ENCODE measurements at places on chromosomes 1 and 21.

DNA sequence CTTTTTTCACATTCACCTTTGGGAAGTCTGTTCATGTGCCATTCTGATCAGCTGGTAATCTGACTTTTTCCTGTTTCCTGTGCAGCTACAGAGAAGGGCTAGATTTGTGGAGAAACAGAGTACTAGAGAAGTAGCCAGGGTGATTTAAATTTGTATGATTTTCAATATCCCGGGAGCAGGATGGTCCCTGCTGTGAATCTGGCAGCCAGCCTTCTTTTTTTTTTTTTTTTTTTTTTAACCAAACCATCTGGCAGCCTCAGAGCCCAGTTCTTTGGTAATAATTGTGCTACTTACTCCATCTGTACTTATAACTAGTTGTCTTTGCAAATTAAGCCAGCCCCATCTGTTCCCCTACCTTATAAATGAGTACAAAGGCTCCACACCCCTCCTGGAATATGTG is 248.6 kb upstream of the DEPDC1 start:
- DNase-seq: no peak

DNA sequence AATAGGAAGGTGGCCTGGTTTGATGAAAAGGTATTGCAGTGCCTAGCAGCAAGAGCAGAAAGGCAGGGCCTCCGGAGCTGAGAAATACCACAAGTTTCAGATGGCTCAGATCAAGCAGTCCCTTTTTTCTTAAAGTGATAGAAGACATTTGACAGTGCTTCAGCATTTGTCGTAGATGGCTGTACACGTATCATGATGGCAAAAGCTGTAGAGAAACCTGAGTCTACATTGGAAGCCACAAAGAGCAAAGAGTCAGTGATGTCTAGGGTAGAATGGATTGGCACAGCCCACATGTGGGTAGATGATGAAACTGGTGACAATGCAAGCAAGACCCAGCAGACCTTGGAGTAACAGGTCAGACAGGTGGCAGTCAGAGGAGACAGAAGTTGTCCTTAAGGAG is 101.3 kb upstream of the ARTN start:
- no peak for DNase-seq

- DNase-seq: no peak
These were observed 55.2 kb downstream of the AJAP1 start for GRCh38 chr1:4709641-4710040.

GRCh38 chr1:93322349-93322748 is 23.4 kb upstream of the DR1 start:
- no peak for DNase-seq

DNA sequence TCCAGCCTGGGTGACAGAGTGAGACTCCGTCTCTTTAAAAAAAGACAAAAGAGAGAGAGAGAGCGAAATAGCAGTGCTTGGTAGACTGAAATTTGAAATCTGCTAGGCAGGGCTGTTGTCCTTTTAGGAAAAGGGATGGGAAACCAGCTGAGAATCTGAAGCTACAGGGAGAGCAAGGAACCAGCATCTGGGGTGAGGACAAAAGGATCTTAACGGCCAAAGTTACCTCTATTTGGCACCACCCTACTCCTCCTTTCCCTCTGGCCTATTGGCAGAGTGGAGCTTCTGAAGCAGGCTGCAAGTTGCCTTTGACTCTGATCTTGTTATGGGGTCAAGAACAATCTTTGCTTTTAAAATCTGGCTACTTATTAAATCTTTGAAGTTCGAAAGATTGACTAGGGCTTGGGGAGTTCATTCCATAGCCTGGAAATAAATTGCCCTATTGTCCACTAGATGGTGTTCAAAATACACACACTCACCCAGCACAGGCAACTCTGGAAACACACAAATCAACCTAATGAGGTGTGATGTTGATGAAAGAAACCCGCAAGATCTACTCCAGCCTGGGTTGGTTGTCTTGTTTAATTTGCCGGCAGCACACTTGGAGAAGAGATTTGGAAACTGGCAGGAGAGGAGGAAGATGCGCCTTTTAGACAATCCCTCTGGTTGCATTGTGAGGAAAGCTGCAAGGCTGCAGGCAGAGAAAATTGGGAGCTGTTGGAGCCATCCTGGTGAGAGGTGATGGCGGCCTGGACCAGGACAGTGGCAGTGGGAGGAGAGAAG is 16.5 kb upstream of the PARP1 start:
- no peak for DNase-seq

- no peak for DNase-seq
These were observed 95.5 kb downstream of the SSBP3 start for GRCh38 chr1:54310439-54311328.

- no peak for DNase-seq
These were observed 35.0 kb downstream of the MTOR start for GRCh38 chr1:11227106-11228077.

GRCh38 chr1:16207318-16208269 is 4.9 kb downstream of the ARHGEF19 start:
- DNase-seq: no peak

DNA sequence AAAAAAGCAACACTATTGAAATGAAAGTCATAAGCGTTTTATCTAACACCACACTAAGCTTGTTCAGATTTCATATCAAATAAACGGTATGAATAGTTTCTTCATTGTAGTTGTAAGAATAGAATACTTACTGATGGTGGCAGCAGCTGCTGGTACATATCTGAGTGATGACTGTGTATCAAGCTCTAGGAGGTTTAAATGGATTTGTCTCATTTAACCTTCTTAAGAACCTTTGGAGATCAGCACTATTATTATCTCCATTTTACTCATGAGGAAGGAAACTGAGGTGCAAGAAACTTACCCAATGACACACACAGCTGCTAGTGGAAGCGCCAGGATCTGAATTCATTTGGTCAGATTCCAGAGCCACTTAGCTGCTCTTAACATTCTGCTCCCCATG is 104.0 kb downstream of the EIF4G3 start:
- DNase-seq: no peak

GRCh38 chr1:165851034-165851658 is 23.7 kb downstream of the UCK2 start:
- no peak for DNase-seq

GRCh38 chr21:44959376-44960091 is 19.7 kb downstream of the SLX9 start:
- no peak for DNase-seq

DNA sequence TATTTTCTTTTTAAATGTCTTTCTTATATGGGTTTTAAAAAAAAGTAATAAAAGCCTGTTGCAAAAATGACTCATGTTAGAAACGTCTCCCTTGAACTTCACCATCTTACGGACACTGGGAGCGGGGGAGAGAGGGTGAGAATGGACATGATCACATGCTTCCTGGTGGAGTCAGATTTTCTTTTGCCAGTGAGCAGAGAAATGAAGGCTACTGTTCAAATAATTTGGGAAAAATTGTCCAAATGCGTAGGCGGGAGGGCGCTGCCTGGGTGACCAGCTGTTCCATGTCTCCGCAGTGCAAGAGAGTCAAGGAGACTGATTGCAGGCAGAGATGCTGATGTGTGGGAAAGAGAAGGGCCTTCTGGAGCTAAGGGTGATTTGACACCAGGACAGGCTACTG is 23.1 kb downstream of the EIF2D start:
- DNase-seq: no peak

GRCh38 chr1:244945109-244945671 is 80.8 kb upstream of the HNRNPU start:
- no peak for DNase-seq

DNA sequence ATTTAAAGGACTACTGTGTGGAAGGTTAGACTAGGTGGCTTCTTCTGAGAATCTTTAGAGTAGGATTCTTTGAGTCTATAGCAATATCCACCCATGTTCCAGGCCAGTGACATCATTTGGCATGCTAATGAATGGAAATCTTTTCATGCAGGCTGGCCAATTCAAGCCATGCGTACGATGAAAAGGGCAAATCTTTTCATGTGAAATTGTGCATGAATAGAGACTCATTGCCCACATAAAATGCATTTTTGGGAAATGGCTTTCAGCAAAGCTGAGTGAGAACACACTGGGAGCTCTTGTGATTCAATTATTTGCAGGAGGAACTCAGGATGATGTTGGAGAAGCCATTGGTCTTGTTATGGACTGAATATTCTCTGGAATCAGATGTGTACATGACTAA is 324.9 kb upstream of the DAB1 start:
- no peak for DNase-seq

DNA sequence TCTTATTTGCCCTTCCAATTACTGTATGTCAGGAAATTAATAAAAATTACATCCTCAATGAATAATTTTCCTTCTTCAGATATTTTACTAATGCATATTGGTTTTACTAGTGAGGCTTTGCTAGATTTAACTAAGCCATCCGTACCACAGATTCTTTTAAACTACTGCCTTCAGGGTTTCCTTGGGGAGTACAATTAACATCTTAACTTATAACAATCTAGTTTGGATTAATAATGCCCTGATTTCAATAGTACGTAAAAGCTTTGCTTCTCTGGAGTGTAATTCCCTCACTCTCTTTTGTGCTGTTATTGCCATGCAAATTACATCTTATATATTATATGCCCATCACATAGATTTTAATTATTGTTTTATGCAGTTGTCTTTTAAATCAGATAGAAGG is 24.3 kb upstream of the F3 start:
- DNase-seq: no peak

GRCh38 chr1:233326811-233327650 is 493 bp upstream of the MAP3K21 start:
- no peak for DNase-seq

DNA sequence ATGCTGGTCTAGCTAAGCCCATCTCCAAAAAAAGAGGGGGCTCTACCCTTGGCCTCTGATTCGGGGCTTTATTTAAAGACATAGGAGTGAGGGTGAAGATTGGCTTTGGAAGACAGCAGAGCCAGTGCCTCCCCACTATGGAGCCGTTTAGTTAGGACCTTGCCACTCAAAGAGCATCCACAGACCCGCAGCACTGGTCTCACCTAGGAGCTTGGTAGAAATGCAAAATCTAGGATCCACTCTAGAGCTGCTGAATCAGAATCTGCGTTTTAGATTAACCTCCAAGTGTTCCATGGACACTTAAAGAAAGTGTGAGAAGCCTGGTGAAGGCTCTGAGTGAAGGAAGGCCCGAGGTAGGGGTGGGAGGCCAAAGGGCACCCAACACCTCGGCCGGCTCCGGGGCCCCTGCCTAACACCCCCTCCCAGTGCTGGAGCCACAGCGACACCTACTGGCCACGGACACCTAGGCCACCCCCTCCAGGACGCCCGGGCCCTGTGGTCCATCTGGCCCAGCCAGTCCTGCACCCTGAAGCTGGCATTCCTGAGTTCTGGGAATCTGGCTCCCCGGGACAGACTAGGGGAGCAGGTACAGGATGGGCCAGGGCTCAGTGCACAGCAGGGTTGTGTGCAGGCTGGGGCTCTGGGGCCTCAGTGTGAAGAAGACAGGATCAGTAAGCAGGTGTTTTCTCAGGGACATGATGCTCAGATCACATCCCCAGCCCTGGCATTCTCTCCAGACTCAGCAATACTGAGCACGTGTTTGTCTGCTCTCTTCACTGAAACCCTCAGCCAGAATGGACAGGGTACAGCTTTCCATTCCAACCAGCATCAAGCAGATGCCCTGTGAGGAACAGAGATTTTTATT is 79.2 kb downstream of the TMEM53 start:
- peak; percentile 80 for DNase-seq

DNA sequence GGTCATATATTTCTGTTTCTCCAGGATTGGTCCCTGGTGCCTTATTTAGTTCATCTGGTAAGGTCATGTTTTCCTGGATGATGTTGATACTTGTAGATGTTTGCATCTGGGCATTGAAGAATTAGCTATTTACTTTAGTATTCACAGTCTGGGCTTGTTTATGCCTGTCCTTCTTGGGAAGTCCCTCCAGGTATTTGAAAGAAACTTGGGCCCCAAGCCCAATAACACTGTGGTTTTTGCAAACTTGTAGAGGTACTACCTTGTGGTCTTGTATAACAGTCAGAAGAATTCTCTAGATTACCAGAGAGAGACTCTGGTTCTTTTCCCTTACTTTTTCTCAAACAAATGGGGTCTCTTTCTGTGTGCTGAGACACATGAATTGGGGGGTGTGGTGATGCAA is 251.4 kb upstream of the B3GALT2 start:
- no peak for DNase-seq

GRCh38 chr1:234544087-234544579 is 65.2 kb upstream of the TARBP1 start:
- peak; percentile 62 for DNase-seq

GRCh38 chr1:186144505-186144904 is 230.5 kb downstream of the TPR start:
- DNase-seq: no peak
